ENCODE measurements at places on chromosomes 5 and 9.
A peak's percentile ranks its signal among the peaks of the same experiment; 100 is the strongest.

GRCh38 chr5:38509185-38509584, 47.3 kb downstream of the LIFR start:
- DNase-seq = peak; percentile 70

DNA sequence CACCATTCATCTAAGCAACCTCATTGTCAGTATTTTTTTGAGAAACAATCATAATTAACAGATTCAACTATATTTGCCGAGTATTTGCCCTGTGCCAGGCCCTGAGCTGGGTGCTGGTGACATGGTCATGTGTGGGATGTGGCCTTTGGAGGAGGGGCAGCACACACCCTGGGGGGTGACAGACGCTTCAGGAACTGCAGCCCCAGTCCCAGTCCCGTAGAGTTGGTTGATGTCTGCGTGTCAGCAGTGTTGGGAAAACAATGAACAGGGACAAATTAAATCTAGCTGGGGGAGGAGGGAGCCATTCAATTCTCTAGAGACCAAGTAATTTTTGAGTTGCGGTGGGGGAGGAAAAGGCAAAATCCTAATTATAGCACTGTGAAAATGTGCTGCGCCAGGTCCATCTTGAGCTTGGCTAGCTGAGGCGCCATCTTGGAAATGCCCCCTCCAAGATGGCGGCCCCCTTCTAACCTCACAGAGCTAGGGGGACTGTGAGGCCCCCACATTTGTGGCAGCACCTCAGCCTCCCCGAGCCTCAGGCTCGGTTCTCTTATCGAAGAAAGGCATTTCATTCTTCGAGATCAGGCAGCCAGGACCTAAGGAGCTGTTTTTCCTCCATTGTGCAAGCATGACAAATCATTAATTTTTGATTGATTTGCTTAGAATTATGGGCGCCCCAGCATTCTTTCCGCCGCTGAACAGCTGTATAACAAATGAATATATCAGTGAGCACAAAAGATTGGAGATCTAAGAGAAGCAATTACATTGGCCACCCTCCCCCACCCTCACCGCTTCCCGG, 87.8 kb downstream of the ZNF618 start:
- DNase-seq = no peak

DNA sequence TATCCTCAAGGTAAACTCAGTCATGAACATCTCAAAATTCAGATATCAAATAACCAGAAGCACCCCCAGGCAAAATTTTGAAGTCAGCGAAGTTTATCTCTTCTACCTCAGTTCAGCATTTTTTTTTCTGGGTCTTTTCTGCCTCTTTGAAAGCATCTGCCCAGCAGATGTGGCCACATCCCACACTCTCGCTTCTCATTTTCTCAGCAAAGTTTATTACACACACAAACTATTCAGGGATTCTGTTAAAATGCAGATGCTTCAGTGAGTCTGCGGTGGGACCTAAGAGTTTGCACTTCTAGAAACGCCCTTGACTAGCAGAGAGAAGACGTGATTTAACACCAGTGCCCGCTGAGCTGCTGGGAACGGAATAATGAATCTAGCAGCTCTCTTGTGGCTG, 19.3 kb downstream of the RASEF start:
- no peak for DNase-seq

GRCh38 chr9:15785584-15785983, 232.7 kb downstream of the CCDC171 start:
- no peak for DNase-seq

- no peak for DNase-seq
Observed at GRCh38 chr9:80467632-80468031, 895.9 kb downstream of the TLE4 start.

DNA sequence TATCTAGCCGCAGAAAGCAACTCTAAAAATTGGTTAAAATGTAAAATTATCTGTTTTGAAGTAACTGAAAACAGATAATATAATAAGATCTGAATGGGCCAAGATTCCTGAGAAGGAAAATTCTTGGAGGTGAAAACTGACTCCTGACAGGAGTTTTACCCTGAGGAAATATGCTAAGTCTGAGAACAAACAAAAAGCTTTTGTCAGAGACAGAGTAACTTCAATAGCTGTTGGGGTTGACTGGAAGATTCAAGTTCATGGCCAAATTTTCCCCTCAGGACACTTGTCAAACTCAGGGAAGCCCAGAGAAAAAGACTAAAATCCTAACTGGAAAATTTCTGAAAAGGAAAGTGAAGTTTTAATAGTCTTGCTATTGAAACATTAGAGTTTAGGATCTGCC, 5.7 kb downstream of the PCDHB4 start:
- DNase-seq = no peak
